AML-193 (cell line): ENCODE measurements at places on chromosomes 16 and 17.

GRCh38 chr17:17186051-17186450 lies 20.1 kb downstream of the PLD6 start:
- no peak for DNase-seq

DNA sequence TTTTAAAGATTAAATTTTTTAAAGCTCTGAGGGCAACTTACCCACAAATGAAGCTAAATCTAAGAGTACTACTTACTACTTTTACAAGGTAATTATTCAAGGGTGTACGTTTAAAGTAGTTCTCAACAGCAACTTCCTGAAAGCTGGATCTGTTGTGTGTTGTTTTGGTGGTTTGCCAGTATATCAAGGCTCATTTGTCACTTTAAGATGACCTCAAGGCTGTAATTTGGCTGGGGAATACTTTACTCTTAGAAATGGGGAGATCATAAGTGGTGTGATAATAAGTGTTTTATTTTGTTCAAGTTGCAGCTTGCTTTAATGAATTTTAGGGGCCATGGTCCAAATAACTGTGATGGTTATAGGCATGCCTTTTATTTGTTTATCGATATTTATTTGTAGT lies 30.4 kb downstream of the AP2B1 start:
- no peak for DNase-seq

DNA sequence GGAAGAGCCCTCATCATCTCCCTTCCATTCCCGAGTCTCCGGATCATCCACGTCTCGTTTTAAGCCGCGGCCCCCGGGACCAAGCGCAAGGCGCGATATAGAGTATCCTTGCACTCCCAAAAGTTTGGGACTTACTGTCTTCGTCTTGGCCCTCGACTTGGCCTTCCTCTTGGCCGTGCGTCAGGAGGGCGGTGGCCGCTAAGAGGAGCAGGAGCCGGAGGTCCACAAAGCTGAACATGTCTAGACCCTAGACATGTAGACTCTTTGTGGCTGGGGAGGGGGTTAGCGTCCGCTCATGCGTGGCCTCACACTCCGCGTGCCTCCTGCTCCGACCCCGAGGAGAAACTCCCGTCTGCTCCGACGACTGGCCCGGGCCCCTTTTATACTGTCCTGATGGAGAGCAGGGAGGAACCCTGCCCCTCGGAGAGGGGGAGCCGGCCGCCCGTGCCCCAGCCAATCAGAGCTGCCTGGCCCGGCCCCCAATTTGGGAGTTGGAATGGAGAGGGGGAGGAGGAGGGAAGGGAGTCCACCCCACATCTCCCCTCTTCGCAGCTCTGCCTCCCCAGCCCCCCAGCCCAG lies at the start of gene COL1A1:
TSS of gene COL1A1 (minus strand) at position 356 of the 579 bp plus-strand sequence. CDS start at position 238, 118 bp downstream.
- no peak for DNase-seq

GRCh38 chr17:4369557-4370230 lies 3.2 kb upstream of the UBE2G1 start:
- DNase-seq: no peak

DNA sequence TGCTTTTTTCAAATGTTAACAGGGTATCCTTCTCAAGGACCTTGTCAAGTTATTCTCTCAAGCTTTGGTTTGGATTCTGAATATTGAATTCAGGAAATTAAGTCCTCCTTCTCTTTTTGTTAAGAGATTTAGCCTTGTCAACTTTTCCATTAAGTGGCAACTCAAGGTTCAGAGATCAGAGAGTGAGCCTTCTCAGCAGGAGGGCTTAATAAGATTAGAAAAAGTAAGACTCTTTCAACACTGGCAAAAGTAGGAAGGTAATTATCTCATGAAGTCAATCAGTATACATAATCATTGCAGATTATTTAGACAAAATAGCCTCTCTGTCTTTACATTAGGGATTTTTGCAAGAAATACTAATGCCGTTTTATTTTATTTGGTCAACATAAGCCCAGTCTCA lies 330.7 kb downstream of the KIF2B start:
- DNase-seq: no peak
